ENCODE measurements at places on chromosomes 4 and X. TPM values are rescaled to one million over a fixed set of nuclear protein-coding genes. Genes with fewer than 3 reads are reported as not detected.

DNA sequence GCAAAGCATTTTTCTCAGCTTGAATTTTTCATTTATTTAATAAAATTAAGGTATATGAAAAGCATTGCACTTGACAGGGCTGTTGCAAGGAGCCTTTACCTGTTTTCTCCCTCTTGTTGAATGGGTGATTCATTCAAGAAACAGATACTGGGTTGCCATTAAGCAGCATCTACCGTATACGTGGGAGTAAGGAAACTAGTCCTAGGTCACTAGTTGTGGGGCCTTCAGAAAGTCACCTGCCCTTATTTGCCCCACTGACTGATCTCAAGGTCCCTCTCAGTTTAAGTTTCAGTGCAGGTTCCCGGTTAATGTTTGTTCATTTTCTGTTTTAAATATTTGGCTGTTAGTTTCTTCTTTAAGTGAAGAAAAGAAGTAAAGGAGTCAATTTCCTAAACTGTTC is 34.0 kb downstream of the LHFPL1 start:
- no peak for DNase-seq

DNA sequence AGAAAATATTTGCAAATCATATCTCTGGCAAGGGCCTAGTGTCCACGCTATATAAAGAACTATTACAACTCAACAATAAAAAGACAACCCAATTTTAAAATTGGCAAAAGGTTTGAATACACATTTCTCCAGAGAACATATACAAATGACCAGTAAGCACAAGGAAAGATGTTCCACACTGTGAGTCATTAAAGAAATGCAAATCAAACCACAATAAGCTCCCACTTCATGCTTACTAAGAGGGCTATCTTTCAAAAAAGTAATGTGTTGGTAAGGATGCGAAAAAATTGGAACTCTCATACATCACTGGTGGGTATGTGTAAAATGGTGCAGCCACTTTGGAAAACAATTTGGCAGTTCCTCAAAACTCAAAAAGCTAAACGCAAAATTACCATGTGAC is 884.0 kb upstream of the INTU start:
- peak; percentile 5 for DNase-seq

GRCh38 chr4:137238456-137239162 is 293.7 kb downstream of the PCDH18 start:
- DNase-seq, result peak; percentile 13

GRCh38 chr4:79472693-79473438 is 64.8 kb upstream of the GK2 start:
- DNase-seq, result no peak

GRCh38 chr4:46994007-46994405 is 625 bp upstream of the GABRA4 start:
- DNase-seq, result no peak

DNA sequence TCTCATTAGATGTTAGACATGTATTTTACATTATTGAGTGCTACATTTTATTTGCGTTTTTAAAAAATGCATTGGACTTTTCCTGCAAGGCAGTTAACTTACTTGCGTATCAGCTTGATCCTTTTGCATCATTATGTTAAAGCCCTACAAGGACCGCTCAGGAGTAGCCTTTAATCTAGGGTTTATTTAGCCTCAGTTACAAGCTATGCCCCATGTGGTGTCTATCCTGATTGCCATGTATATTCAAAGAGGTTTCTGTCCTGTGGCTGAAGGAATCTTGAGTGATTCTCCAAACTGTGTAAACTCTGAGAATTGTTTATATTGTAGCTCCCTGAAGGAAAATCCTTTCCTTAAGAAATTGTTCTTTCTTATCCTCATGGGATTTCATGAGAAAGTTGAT is 821.8 kb upstream of the AGA start:
- DNase-seq, result no peak

The PAK3 gene
- not detected for total RNA-seq

DNA sequence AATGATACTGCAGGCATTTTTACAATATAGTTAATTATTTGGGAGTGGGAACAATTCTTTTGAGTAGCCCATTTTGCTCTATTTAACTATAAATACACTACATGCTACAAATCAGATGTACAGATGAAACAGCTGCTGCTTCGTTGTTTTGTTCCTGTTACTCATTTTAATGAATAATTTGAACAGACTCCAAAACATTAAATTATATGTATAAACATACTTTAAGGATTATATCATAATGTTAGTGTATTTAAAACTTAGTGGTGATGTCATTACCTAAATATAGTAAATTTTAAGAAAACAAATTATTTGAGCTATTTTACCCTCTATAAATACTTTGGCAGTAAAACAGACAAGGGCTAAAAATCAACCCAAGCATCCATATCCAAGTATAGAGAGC is 60.7 kb downstream of the GAB1 start:
- DNase-seq, result no peak

The PNMA6A gene
- total RNA-seq, result 3.5 TPM

GRCh38 chr4:89305028-89305427 is 2.6 kb downstream of the GPRIN3 start:
- DNase-seq, result no peak

GRCh38 chr4:15755321-15756155 is 22.6 kb upstream of the CD38 start:
- peak; percentile 49 for DNase-seq

DNA sequence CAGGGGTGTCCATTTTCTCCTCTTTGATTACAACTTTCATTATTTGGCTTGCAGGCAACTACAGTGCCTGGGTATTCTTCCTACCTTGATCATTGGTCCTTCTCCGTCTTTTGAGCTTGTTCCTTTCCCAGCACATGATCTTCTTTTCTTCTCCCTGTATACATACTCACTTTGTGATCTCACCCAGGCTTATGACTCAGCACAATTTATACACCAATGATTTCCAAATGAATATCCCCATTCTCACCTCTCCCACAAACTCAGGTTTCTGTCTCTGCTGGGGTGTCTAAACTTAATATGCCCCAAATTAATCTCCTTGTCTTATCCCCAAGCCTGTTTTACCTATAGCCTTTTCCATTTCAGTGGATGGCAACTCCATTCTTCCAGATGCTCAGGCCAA is 19.5 kb upstream of the C4orf54 start:
- no peak for DNase-seq

GRCh38 chr4:2276581-2277325 is 14.8 kb upstream of the MXD4 start:
- DNase-seq, result no peak

- DNase-seq, result no peak
Observed at GRCh38 chrX:144334577-144334976, 450.7 kb downstream of the UBE2NL start.

The JADE3 gene
- total RNA-seq, result 5.6 TPM

- no peak for DNase-seq
Observed at GRCh38 chrX:17844236-17844635, 16.9 kb downstream of the RAI2 start.

The SERPINA7 gene
- total RNA-seq, result not detected

GRCh38 chrX:11588097-11588496 is 77.6 kb downstream of the ARHGAP6 start:
- DNase-seq, result no peak

GRCh38 chr4:108636246-108636645 is 14.2 kb upstream of the OSTC start:
- DNase-seq, result no peak

GRCh38 chrX:76617020-76617419 is 189.5 kb downstream of the MAGEE1 start:
- no peak for DNase-seq

The SAT1 gene
- total RNA-seq, result 86.7 TPM

DNA sequence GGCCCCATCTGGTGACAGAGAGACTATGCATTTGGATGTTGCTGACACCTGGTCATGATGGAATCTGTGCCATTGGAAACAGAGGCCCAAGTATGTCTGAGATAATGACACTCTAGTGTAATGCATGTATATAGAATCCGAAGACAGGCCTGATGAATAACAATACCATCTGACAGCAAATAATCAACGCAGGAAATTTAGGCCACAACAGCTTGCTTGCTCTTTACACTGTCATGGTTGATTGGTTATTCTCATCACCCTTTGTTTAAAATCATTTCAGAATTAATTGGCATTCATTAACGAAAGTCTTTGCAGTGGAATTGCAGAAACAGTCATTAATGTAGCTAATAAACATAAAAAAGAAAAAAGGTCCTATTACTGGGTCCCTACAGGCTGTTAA is 194.8 kb downstream of the AFF2 start:
- no peak for DNase-seq

DNA sequence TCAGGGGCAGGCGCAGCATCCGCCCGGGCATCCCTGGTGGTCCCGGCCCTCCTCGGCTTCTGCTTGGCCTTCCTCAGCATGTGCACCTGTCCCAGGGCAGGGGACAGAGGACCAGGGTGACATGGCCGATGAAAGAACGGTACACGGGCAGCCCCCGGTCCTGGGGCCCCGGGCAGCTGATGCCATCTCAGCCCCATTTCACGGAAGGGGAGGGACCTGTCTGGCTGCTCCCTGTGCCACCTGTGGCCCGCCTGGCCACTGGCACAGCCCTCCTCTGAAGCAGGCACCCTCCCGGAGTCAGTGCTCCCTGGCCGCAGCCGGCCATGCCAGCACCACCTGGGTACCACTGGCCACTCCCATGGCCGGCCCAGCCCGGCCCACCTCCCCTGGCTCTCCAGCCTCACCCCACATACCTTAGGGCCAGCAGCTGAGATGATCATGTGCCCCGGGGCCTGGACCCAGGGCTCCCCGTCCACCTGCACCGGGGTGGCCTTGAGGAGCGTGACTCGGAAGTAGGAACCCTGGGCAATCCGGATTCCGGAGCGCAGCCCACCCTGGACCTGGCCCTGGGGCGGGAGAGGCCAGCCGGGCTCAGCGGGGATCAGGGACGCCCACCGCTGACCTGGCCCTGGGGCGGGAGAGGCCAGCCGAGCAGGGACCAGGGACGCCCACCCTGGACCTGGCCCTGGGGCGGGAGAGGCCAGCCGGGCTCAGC is 12.6 kb downstream of the DGKQ start:
- no peak for DNase-seq

The THAP9 gene
- total RNA-seq, result 4.6 TPM

The DOK7 gene
- 21.4 TPM for total RNA-seq

DNA sequence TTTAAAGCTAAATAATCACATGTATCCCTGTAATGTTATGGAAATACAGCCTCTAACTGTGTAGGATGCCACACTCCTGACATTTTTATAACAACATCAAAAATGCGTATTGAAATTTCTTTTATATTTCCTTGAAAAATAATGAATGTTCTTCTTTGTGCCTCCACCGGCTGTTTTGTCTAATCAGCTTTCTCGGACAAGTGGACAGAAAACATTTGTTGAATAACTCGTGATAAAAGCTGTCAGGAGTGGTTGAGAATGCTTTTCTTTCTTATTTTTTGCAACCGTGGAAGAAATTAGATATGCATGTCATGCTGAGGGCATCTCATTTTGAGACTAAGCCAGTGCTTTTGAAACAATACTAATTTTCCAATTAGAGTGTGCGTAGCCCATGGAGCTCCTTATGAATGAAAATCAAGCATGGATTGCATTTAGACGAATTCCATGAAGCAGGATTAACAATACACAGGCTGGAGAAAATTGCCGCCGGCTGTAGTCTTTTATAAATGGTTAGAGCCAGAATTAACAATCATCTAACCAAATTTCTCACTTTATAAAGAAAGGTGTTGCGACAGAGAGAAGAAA is 614.5 kb upstream of the LCORL start:
- DNase-seq, result no peak

The POU3F4 gene
- not detected for total RNA-seq

- peak; percentile 16 for DNase-seq
Observed at GRCh38 chr4:187127456-187127855, 403.8 kb upstream of the FAT1 start.

DNA sequence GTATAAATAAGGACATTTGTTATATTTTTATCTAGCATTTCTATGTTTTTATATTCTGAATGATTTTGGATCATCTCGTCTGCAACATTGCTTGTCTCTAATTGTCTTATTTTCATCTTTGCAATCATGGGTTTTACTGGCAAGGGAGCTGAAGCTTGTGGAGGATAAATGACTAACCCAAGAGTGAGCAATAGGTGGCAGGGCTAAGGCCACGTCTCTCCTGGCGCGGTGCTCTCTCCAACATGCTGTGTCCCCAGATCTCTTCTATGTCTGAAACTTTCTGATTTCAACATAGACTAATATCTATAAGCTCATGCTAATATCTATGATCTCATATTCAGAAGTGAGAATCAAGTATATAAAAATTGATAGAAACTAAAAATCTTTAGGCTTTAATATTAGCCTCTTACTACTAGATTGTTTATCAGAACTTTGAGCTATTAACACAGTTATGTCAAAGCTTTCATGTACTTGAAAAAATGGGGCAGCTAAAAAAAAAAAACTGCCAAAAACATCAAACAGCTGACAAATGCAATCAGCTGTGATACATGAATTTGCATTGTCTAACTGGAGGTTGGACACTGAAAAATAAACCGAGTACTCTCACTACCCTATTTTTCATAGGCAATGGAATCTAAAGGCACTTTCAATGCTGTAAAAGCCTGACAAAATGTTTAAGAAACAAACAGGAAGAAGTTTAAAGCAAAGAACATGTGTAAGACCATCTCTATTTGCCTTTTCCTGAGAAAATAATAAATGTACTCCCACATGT is 169.2 kb downstream of the TMA16 start:
- no peak for DNase-seq

- no peak for DNase-seq
Observed at GRCh38 chrX:68878977-68879645, 50.3 kb downstream of the EFNB1 start.

DNA sequence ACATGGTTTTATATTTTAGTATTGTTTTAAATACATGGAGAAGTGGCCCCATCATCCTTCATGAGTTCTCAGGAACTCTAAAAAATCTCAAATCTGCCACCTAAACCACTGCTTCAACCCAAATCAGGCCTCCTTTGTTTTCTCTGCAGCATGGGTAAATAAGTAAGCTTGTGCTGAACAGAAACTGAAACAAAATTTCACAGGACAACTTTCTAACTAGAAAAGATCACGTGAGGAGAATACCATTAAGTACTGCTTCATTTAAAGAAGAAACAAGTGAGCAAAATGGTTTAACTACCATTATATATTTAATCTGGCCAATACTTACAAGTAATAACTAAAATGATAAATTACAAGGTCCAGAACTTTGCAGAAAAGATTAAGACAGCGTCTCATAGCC is 2.5 kb downstream of the ARAP2 start:
- DNase-seq, result peak; percentile 10

The FAM47E gene
- 0.38 TPM for total RNA-seq
